ENCODE measurements at places on chromosomes 5 and 9.

- DNase-seq = no peak
Measured at GRCh38 chr5:91098541-91098940, 284.6 kb downstream of the ARRDC3 start.

GRCh38 chr5:177099422-177100093, 12.8 kb downstream of the FGFR4 start:
- no peak for DNase-seq

GRCh38 chr9:114472765-114473446, 32.4 kb downstream of the WHRN start:
- DNase-seq = no peak

GRCh38 chr5:96079075-96079474, 117.4 kb upstream of the ELL2 start:
- DNase-seq = no peak

DNA sequence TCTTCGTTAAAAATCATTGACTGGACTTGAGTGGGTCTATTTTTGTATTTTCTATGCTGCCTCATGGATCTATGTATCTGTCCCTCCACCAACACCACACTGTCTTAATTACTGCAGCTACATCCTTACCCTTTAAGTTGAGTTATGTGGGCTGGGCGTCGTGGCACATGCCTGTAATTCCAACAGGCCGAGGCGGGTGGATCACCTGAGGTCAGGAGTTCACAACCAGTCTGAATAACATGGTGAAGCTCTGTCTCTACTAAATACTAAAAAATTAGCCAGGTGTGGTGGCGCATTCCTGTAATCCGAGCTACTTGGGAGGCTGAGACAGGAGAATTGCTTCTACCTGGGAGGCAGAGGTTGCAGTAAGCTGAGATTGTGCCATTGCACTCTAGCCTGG, 48.2 kb downstream of the XRCC4 start:
- DNase-seq = no peak

GRCh38 chr9:3931996-3932906, 367.6 kb downstream of the GLIS3 start:
- DNase-seq = no peak

DNA sequence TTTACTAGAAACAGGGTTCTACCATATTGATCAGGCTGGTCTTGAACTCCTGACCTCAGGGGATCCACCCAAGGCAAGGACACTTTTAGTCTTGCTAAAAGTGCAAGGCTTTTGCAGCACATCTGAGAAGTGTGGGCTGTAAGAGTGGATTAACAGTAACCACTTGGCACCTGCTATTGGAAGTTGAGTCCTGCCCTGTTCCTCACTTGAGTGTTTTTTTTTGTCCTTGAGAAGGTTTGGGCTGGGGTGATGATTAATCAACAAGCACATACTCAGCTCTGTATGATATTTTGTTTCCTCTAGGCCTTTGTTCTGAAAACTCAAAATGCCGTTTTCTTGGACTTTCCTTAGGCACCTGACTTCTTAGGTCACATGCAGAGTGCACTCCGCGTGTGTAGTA, 37.4 kb downstream of the SNX30 start:
- no peak for DNase-seq

DNA sequence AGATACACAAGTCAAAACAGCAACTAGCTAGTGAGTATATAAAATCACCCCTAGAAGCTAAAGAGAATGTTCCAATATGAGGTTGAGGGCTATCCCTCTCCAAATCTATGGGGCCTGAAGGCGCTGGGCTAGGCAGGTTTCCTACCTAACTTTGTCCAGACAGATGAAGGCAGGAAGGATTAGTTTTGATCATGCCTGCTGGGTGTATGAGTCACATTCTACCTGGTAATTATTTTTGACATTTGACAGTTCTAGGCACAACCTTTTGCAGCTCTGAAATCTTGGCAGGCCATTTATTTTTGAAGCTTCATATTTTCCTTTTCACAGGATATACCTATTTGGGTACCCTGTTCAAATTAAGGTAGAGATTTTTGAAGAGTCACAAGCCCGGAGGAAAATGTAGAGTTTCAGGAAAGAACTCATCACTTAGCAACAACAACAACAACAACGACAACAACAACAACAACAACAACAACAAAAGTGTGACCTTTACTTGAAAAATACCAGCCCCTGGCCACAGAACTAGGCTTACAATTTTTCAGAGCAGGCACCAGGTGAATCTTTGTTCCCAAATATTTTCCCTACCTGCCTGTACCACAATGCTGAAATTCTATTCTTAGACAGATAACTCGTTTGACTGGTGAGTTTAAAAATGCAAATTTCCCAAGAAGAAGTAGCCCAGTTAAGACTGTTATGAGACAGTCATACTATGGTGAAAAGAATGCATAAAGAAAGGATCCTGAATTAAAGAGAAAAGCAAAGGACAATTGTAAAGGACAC, 175.5 kb upstream of the TUT7 start:
- no peak for DNase-seq

DNA sequence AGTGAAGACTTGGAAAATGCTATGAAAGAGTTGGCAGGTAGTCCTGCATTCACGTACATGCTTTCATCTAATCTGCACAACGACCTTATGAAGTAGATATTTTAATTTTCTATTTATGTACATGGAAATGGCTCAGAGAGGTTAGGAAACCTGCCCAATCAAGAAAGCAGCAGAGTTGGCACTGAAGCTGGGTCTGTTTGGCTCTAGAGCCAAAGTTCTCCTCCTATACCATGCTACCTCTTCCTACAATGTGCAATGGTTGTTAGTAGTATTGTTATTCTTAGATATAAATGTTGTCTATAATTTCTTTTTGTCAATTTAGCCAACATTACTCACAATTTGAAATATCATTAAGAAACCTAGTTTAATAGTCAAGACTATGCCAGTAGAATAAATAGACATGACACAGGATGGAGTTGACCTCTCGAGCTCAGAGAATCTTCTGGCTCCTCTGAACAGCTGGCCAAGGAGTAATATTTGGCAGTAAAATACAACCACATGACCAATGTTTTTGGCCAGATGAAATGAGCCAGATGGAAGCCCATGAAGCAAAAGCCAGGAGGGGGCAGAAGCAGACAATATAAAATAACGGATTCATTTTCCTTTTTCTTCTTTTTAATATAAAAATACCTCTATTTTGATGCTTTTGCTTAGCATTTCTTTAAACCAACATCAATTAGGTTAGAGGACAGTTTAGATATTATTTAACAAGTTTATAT, 542.3 kb downstream of the PDE4D start:
- DNase-seq = no peak

DNA sequence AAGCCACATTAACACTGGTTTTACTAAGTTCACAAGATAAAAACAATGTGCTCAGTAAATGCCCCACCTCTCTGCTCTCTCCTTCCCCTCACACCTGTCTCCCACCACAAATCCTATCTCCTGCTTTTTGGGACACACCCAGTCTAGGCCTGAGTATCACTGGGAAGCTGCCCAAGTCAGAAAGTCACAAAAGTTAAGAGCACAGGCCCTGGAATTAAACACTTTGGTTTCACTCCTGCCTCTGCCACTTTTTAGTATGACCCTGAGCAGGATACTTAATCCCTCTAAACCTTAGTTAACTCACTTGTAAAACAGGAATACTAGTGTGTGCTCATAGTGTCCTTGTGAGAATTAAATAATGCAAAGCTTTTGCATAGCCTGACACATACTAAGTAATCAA, 11.3 kb downstream of the C5 start:
- no peak for DNase-seq

DNA sequence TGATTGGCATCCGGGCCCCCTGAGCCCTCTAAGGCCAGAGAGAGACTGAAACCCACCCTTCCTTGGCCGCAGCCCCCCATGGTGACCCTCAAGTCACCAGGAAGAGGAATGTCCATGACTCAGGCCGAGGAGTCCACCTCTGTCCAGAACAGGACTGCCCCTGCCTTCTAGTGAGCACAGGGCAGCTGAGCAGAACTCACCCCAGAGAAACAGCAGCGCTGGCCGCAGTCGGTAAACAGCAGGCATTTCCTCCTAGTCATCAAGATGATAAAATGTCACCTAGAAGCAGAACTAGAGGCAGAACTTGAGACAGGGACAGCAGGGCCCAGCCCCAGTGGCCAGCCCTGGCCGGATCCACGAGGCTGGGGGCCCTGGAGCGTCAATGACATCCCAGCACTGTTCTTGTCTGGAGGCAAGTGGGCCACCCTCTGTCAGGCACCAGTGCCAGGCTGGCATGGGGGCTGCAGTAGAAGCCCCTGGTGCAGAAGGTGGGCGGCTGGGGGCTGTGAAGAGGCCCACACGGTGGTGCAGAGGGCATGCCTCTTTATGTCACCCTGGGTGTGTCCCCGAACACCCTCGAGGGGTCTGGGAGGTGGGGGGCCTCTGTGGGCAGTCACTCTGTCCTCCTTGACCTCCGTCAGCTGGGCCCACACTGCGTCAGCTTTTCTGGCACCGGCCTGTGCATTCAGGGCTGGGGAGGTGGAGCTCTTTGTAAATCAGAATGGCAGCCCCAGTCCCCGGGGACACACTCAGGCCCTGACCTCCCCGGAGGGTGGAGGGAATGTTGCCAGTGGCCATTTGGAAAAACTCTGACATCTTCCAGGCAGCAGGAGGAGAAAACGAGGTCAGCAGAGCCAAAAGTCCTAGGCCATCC, 83.0 kb downstream of the NTNG2 start:
- no peak for DNase-seq

Data from stimulated activated CD8-positive, alpha-beta memory T cell treated with anti-CD3 and anti-CD28 coated beads, Interleukin-12 subunit alpha, Interleukin-12 subunit beta, amount 100 ng/mL, for 1 hour (primary cell).